ENCODE measurements at places on chromosomes 11 and 22.

DNA sequence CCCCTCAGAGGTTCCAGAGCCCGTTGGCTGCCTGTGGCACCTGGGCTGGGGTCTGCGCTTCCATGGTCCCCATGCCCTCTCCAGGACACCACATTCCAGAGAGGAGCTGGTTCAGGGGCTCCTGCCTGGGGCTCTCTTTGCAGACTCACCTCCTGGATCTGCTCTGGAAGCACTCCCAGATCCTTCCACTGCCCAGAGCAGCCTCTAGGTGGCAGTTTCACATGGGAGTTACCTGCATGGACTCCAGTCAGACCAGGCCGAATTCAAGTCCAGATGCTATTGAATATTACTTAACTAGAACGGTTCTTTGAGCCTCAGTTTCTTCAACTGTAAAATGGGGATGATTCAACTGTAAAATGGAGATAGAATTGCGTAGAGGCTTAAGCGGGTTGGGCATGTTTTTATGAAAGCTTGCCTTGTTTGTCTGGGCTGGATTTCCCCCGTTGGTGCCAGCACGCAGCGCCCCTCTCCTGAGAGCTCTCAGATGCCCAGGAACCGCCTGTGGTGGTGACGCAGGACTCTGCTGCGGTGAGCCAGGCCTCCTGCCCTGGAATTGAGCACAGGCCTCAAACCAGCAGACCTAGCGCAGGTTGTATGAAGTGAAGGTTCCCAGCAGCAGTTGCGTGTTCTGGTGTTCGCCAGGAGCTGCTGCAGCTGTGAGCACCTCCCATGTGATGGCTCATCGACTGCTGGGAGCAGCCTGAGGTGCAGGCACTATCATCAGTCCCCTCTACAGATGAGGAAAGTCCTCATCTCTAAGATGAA, 44.2 kb downstream of the LMO1 start:
- DNase-seq, result no peak

DNA sequence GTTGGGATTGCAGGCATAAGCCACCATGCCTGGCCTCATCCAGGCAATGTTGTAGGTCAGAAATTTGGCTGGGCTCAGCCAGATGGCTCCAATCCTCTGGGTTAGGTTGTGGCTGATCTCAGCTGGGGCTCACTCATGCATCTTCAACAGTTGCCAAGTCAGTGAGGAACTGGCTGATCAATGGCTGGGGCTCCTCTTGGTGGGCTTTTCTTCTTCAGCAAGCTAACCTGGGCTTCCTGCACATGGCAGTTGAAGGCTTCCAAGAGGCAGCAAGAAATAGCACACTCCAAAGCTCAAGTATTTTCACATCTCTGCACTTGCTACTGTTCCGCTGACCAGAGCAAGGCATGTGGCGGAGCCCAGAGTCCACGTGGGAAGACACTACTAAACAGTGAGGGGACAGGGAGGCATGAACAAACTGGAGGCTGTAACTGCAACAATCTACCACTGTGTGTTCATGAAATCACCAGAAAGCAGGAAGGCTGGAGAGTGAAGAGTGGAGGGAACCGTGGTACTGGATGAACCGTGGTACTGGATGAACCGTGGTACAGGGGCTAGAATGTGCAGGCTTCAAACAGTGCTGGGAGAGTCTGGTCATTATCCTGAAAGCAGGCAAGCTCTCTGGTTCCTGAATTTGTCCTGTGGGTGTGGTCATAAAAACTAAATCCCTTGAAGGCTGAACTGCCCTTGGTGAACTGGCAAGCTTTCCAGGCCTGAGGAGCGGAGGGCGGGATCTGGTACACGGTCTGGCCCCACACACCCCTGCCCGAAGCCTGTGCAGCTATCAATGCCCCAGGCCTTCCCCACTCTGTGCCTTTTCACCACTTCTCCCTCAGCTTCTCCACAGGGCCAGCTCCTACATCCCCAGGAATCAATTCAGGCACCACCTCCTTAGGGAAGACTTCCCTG, 20.2 kb downstream of the CHST1 start:
- no peak for DNase-seq

DNA sequence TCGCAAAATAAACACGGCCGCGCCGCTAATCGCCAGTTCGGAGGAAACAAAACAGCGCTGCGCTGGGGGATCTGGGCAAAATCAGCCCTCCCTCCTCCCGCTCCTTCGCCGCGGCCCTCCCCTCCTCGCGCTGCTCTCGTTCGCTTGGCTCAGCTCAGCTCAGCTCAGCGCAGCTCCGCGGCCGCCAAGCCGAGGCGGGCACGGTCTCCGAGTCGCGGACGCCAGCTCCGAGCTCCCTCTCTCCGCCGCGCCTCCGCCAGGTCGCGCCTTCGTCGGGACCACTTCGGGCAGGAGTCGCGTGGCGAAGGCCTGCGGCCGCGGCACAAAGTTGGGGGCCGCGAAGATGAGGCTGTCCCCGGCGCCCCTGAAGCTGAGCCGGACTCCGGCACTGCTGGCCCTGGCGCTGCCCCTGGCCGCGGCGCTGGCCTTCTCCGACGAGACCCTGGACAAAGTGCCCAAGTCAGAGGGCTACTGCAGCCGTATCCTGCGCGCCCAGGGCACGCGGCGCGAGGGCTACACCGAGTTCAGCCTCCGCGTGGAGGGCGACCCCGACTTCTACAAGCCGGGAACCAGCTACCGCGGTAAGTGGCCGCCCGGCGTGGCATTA, at the start of gene SPON1:
Gene SPON1 (plus strand): TSS at position 162 of the 607 bp plus-strand sequence. CDS start 182 bp downstream, at position 344.
- no peak for DNase-seq

- no peak for DNase-seq
Measured at GRCh38 chr22:27602390-27602789, 199.2 kb downstream of the MN1 start.

DNA sequence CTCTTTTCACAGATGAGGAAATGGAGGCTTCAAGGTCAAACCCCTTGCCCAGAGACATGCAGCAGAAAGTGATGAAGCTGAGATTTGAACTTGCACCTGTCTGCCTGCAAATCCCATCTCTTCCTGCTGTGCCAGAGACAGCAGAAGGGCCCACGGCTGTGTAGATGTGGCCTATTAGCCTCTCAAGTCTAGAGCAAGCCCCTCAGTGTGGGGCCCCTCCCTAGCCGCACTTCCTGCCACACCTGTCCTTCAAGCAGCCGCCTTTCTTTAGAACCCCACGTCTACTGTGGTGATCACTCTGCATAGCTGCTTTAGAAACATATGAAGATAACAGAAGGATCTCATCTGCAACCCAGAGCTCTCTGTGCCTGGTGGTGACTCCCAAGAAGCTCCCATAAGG, 41.2 kb upstream of the JAM3 start:
- no peak for DNase-seq

GRCh38 chr11:8267280-8267679, 3.6 kb upstream of the LMO1 start:
- no peak for DNase-seq

GRCh38 chr11:67283481-67283963, 5.6 kb upstream of the ANKRD13D start:
- DNase-seq, result no peak

DNA sequence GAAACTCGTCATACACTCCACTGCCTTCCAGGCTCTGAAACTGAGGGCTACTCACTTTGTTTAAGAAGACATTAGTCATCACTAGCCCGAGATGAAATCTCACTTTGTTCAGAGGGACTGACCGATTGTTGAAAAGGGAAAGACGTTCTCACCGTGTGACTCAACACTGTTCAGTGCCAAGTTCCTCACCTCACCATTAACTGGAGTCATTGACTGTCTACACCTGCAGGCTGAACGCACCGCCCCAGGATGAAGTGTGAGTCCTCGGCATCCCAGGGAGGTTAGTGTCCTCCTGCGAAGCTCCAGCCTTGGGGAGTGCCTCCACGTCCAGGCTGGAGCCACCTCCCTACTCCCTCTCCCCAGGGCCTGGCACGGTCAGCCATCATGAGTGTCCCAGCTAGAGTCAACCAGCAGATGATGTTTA, 30.4 kb downstream of the FADD start:
- no peak for DNase-seq

DNA sequence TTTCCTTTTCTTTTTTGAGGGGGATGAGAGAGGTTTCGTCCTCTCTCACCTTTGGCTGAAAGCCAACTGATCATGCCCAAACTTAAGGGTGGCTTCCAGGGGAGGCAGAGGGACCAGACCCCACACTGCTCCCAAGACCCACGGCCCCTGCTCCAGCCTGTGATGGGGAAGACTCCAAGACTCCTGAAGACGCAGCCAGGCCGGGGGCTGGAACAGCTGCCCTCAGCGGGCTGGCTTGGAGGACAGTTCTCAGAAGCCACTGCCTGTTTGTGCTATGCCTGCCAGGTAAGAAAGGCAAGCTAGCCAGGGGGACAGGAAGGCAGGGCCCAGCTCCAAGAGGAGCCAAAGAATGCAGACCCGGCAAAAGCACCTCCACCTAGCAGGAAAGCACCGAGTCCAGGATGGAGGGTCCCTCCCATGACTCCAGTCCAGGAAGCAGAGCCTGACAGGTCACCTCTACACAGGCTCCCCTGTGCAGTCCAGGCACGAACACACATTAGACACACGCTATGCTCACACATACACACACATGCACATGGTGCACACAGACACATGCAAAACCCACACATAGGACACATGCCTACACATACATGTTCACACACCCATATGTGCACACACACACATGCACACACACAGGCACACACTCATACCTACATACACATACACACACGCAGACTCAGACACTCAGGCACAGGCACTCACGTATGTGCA, 31.3 kb downstream of the GNB1L start:
- no peak for DNase-seq
